ENCODE measurements at places on chromosomes 3 and 15.

- DNase-seq = no peak
Measured at GRCh38 chr3:169554611-169555010, 108.9 kb downstream of the MECOM start.

DNA sequence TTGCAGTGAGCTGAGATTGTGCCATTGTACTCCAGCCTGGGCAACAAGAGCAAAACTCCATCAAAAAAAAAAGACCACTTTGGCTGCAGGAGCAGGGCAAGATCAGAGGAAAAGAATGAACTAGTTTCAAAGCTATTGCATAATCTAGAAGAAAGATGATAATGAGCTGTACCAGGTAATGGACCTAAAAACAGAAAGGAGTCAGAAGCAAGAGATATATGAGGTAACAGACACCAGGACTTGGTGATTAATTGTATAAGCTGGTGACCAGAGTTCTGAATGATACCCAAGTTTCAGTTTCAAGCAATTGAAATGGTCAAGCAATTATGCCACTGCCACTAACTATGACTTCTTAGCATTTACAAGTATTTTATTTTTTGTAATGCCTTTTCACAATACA is 2.9 kb downstream of the POLQ start:
- no peak for DNase-seq

GRCh38 chr3:72182206-72182605 is 397.3 kb upstream of the PROK2 start:
- no peak for DNase-seq

DNA sequence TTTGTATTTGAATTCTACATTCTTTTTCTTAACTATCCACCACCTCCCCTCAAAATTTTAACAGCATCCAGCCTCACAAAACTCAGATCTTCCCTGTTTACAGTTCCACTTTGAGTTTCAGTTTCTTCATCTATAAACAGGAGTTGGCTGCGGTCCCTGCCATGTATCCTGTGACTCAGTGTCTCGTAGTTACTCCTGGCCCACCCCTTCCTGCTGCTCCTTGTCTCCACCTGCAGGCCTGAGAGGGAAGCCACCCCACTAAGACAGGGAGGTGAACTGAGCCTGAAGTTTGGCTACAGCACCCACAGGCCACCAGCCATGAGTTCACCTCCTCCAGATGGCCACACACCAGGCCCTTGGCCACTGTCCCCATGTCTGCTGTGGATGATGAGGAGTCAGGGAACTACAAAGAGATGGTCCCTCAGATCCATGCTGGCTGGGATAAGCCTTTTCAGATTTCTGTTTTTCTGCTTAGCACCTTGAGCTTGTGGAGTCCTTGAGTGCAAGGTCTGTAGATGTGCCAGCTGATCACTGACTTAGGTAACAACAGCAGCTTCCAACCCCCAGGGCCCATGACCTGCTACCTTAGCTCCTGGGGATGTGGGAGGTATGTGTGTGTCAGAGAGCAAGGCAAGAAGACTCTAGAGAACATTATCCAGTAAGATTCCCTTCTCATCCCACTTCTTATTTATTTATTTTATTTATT is 37.5 kb downstream of the CD86 start:
- DNase-seq = no peak

- DNase-seq = no peak
Measured at GRCh38 chr15:63888146-63888545, 54.4 kb upstream of the HERC1 start.

DNA sequence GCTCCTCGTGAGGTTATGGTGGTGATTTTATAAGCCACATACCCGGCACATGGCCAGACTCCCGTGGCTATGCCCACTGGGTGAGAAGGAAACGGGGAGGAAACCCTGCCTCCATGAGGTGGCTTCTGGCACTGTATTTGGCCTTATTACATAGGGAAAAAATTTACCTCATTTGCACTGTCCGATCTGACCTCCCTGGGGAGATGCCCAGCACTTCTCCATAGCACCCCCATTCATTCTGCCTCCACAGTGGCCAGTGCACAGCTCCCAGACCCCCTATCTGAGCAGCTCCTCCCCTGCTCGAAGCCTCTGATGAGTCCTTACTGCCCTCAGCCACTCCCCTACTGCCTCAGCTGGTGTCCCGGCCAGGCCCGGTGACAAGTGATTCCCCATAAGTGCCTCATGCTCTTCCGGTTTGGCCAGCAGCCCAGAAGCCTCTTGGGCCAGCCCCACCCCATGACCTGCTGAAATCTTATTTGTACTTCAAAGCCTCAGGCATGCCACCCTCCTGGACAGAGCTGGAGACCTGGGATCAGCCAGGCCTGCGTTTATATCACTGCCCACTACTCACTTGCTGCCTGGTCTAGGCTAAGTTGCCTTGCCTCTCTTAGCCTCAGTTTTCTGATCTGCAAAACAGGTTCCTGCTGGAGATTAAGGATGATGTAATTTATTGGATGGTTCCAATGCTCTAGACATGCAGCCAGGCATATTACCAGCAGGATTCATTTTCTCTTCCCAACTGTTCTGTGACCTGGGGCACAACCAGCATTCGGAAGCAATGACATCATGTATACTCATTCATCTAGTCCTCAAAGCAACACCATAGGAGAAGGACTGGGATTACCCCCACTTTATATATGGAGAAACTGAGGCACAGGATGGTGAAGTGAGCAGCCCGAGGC is 30.6 kb upstream of the SLC6A6 start:
- no peak for DNase-seq

GRCh38 chr3:11367143-11367693 is 95.0 kb downstream of the ATG7 start:
- DNase-seq = no peak

DNA sequence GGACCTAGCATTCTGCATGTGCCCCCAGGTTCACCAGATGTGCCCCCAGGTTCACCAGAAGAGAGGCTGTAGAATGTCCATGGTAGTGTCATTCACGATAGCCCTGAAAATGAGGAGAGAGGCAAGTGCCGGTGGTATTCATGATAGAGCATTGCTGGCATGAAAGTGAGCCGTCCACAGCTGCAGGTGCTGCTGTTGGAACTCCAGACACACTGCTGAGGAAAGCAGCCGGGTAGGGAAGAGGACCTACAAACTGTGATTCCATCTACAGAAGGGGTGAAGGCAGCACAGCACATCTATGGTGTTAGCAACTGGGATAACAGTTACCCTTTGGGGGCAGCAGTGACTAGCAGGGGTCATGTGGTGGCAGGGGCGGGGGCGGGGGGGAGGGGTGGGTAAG is 125.0 kb upstream of the PLXNA1 start:
- DNase-seq = no peak

- DNase-seq = no peak
Measured at GRCh38 chr3:4726549-4726948, 233.4 kb downstream of the ITPR1 start.

GRCh38 chr3:99484871-99485270 is 153.5 kb upstream of the COL8A1 start:
- DNase-seq = no peak

GRCh38 chr3:37921025-37921424 is 59.3 kb downstream of the CTDSPL start:
- no peak for DNase-seq

GRCh38 chr15:40931300-40932142 is 2.4 kb downstream of the DLL4 start:
- no peak for DNase-seq

GRCh38 chr15:28132524-28133275 is 33.6 kb upstream of the OCA2 start:
- no peak for DNase-seq

GRCh38 chr15:41511899-41512369 is 1.7 kb downstream of the LTK start:
- DNase-seq = no peak

GRCh38 chr3:101509281-101509680 is 3.7 kb downstream of the SENP7 start:
- DNase-seq = no peak

- DNase-seq = no peak
Measured at GRCh38 chr15:101025896-101026631, 106.9 kb downstream of the LRRK1 start.

GRCh38 chr15:44093836-44094235 is 101.2 kb downstream of the FRMD5 start:
- no peak for DNase-seq

DNA sequence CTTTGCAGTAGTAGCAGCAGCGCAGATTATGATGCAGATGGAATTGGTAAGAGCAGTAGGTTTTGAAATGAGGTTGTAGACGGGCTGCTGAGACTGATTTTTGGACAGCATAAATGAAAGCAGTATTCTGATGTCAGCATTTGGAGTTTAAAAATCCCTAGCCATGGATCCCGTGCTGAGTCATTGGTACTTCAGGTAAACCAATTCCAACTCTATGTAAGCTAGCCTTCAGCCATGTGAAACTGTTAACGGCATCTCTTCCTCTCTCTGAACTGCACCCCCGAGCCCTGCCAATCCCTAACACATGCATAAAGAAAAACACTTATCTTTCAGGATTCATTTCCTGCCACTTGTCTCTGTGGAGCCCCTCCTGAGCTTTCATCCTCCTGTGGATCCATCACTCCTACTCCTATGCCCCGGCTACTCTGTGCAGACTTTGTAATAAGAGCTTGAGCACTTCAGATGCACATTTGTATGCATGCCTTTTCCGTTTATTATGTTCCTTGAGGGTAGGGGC is 119.0 kb downstream of the AKAP13 start:
- no peak for DNase-seq

DNA sequence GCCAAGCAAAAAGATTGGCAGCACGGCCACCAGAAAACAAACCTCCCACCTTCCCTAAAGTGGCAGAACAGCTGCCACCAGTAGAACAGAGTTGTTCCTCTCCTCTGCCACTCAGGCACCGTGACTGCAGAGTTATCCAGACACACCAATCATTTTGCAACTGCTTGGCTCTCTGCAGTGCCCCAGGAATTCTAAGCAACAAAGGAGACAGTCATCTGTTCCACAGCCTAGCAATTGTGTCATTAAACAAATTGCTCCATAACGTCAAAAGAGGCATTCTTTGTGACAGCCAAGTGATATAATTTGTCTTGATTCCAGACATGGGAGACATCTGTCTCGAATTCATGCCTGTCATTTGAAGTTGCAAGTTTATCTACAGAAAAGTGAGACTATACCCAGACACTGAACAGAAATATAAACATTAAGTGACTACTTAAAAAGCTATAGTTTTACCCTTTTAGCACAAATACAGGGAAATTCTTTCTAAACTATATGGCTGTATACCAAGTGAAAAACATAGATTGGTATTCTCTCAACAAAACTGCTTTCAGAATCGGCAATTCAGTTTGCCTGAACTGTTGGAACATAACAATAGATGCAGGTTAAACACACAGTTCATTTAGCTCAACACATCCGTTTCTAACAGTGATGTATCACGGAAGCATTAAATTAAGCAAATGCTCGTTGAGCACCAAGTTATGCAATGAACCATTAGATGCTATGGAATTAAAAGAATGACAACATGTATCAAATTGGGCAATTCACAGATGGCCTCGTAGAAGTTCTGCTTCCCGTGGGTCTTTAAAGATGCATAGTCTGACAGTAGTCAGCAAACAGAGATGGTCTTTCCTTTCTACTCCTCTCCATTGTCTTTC is 281.3 kb downstream of the FGF12 start:
- no peak for DNase-seq

DNA sequence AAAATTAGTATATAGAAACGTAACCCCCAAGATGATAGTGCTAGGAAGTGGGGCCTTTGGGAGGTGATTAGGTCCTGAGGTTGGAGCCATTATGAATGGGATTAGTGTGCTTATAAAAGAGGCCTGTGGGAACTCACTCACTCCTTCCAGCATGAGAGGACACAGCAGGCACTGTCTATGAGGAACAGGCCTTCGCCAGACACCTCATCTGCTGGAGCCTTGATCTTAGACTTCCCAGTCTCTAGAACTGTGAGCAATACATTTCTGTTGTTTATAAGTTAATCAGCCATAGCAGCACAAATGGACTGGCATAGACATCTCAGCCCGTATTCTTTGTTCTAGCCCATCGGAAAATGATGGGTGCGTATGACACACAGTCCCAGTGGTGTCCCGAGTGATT is 152.3 kb downstream of the GABRG3 start:
- DNase-seq = no peak

DNA sequence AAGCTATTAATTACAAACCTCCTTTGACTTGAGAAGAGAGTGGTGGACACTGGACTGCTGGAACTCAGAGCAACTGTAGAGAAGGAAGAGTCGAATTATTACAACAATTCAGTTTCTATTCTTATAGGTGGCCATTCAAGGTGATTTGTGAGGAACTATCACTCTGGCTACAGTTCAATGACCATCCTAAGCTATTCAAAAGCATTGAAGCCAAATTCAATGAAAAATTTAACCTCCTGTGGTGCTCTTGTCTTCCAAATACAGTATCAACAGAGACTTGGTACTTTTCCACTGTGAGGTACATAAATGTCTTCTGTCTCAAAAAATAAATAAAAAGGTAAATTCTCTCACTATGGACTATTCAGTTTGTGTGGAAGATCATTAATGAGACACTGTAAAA is 513.3 kb upstream of the SEMA6D start:
- no peak for DNase-seq

DNA sequence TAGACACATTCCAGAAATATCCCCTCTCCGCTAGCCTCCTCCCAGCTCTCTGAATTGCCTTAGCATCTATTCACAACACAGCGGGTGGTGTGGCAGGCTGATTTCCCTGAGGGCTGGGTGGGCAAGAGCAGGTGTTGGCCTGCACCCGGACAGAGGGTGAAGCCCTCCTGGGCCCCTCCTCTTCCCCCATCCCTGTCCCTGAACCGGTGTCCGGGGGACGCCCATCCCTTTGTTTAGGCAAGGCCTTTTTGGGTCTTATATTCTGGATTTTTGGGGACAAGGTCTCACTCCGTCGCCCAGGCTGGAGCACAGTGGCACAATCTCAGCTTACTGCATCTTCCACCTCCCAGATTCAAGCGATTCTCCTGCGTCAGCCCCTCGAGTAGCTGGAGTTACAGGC is 55.2 kb upstream of the KLHL25 start:
- no peak for DNase-seq

- DNase-seq = no peak
Measured at GRCh38 chr3:59517388-59517787, 467.6 kb upstream of the CFAP20DC start.

GRCh38 chr3:50124800-50125178 is 30.3 kb upstream of the SEMA3F start:
- DNase-seq = no peak

- no peak for DNase-seq
Measured at GRCh38 chr3:22988566-22988965, 214.6 kb upstream of the UBE2E2 start.

- DNase-seq = no peak
Measured at GRCh38 chr3:168052515-168052914, 43.2 kb downstream of the GOLIM4 start.

DNA sequence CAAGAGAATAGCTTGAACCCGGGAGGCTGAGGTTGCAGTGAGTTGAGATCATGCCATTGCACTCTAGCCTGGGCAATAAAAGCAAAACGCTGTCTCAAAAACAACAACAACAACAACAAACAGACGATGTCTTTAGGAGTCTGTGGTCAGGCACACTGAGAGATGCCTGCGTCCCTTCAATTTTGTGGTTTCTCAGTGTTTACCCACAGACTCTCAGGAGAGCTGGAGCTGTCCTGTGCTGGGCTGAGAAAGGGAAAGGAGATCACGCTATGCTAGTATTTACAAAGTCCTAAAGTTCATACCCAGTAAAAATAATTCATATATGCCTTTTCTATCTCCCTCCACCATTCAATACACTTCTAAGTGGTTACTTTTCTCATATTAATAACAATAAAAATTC is 6.3 kb downstream of the LAMP3 start:
- no peak for DNase-seq
